ENCODE measurements at places on chromosomes 1 and 21. TPM values are rescaled to one million over a fixed set of nuclear protein-coding genes. Genes with fewer than 3 reads are reported as not detected.

ASTN1 gene
- not detected for total RNA-seq

PTGS2 gene
- total RNA-seq = 10.0 TPM

COL6A1 gene
- total RNA-seq = 15.8 TPM

CNIH3 gene
- 2.0 TPM for total RNA-seq

RGS8 gene
- not detected for total RNA-seq

RNU1-2 gene
- total RNA-seq = under 0.01 TPM

LRIF1 gene
- total RNA-seq = 15.4 TPM

CTSK gene
- total RNA-seq = 20.5 TPM

WNT2B gene
- total RNA-seq = 1.9 TPM

HAPLN2 gene
- not detected for total RNA-seq

SLC25A34 gene
- 0.42 TPM for total RNA-seq

WDR64 gene
- not detected for total RNA-seq

MCOLN3 gene
- not detected for total RNA-seq

TXNIP gene
- total RNA-seq = 57.6 TPM

C1orf141 gene
- total RNA-seq = not detected

DUSP10 gene
- 3.1 TPM for total RNA-seq

ZNHIT6 gene
- total RNA-seq = 14.8 TPM

C1orf185 gene
- total RNA-seq = not detected

CR2 gene
- total RNA-seq = not detected

KNCN gene
- total RNA-seq = not detected

SPRR2F gene
- total RNA-seq = not detected

OTUD3 gene
- 4.2 TPM for total RNA-seq

PRSS38 gene
- not detected for total RNA-seq

CCDC185 gene
- total RNA-seq = not detected

IFNGR2 gene
- 63.6 TPM for total RNA-seq

SH3D21 gene
- total RNA-seq = 1.1 TPM

FCRL6 gene
- not detected for total RNA-seq
